Muscle of arm (tissue), 14 donors: ENCODE measurements at places on chromosomes 4 and X. TPM values are rescaled to one million over a fixed set of nuclear protein-coding genes. Genes with fewer than 3 reads are reported as not detected.

DNA sequence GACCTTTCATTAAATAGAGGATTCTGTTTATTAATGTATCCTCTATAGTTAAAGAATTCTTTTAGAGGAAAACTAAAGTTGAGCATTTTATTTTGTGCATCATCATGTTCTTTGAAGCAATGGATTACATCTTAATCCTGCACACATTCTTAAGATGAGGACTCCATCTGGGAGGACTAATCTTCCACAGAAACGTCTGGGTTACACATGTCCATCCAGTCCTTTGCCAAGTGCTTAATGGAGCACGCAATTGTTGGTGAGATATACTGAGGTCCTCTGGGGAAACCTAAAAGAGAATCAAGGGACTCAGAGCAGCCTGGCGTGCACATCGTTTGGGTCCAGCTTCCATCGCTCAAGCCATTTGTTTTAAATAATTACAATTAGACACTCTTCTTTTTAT is 115.1 kb upstream of the SFRP2 start:
- DNase-seq = no peak

GRCh38 chr4:38663090-38663800 is 754 bp upstream of the KLF3 start:
- DNase-seq = peak; percentile 66

The F8A3 gene
- 8.4 TPM for polyA plus RNA-seq

DNA sequence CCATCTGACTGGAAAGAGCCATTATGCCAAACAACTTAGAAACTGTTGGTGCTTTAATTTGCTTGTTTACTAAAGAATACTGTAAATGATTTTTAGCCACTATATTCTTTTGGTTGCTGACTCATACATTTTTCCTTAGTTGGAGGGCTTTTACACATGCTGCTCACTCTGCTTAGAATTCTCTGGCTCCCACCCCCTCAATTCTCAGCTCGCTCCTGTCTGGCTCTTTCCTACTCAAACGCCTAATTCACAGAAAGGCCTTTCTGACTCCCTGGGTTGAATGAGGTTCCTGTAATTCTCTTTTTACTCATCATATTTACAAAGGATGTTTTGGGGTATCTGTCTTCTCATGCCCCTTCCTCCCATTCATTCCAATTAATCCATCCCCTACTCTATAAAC is 26.1 kb upstream of the PARM1 start:
- no peak for DNase-seq

- no peak for DNase-seq
These were observed 88.7 kb upstream of the HPF1 start for GRCh38 chr4:169846396-169846795.

DNA sequence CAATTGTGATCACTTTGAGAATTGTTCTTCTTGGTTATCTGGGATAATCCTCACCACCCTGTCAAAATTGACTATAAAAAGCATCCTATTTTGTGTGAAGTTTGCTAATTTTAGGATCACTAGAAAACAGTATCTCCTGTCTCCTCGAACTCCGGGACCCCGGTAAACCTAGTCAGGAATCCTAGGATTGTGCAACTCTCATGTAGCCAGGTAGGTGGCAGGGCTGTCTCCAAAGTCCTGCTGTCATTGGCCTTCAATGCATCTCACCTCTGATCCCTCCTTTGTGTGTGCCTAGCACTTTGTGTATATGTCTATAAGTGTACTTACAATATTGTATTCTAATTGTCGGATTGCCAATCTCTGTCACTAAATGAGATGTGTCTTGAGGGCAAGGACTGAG is 1564.8 kb downstream of the RPA4 start:
- DNase-seq = no peak

GRCh38 chr4:119238068-119238722 is 25.7 kb downstream of the USP53 start:
- DNase-seq = no peak

- DNase-seq = no peak
These were observed 114.5 kb upstream of the FAM9C start for GRCh38 chrX:13158911-13159310.

DNA sequence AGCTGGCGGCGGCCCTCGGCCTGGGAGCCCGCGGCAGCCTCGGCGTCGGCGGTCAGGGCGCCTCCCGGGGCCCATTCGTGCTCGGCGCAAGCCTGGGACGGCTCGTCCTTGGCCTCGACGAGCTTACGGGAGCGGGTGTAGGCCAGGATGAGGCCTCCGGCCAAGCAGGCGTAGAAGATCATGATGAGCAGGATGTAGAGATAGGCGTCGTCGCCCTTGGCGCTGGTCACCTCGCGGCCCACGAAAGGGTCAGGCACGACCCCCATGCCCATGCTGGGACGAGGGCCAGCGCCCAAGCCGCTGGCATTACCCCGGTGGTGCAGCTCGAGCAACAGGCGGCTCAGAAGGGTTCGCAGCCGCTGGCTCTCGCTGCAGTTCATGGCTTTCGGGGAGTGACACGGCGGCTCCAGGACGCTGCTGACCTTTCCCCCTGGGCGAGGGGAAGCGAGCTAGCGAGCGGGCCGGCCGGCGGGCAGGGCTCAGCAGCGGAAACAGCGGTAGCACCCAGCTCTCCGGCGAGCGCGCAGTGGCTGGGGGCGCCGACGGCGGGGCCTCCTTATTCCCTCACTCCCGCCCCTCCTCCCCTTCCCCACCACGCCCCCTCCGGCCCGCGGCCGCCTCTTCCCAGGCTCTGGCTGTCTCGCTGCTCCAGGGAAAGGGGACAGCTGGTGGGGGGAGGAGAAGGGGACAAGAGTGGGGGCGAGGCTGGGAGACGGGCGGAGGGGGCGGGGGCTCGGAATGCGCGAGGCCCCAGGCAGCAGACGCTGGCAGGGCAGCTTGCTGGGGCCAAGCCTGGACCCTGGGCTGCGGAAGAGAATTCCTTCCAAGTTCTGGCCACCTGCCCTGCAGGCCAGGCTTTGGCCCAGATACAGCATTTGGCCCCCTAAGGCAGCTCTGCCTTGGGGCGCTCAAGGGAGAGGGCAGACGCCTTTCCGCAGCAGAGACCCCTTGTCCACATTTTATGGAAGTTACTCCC is at the start of gene KCNE5:
Gene KCNE5, minus strand, starts transcription at position 532 of the 976 bp plus-strand sequence. Its CDS starts 152 bp downstream, at position 380.
- no peak for DNase-seq

- no peak for DNase-seq
These were observed 593 bp downstream of the SH3RF1 start for GRCh38 chr4:169269916-169270809.

DNA sequence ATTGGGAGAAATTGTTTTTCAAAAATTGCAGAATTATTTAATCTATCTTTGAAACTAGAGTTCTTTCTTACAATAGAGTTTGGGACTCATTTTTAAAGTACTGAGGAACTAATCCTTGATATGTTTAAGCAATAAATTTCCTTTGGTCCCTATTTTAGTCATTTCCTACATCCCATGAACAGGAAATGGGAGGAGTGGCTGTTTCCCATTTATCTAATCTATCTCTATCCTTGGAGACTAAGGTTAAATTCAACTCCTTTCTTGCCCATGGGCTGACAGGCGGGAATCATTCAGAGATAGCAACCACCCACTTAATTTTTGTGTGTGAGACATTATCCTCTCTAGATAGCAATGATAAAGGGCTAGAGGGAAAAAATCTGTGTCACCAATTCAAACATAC is 131.6 kb upstream of the EMCN start:
- DNase-seq = no peak

The CRMP1 gene
- 24.7 TPM for polyA plus RNA-seq

DNA sequence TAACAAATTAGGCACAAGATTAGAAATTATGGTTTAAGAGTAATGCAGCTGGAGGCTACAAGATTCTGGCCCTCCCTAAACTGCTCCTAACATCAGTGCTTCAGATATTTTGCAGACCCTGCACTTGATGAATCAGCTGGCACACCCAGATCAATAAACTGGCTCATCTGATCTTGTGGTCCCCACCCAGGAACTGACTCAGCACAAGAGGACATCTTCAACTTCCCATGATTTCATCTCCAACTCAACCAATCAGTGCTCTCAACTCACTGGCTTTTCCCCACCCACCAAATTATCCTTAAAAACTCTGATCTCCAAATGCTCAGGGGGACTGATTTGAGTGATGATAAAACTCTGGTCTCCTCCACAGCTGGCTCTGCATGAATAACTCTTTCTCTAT is 21.7 kb upstream of the TMEM33 start:
- no peak for DNase-seq

DNA sequence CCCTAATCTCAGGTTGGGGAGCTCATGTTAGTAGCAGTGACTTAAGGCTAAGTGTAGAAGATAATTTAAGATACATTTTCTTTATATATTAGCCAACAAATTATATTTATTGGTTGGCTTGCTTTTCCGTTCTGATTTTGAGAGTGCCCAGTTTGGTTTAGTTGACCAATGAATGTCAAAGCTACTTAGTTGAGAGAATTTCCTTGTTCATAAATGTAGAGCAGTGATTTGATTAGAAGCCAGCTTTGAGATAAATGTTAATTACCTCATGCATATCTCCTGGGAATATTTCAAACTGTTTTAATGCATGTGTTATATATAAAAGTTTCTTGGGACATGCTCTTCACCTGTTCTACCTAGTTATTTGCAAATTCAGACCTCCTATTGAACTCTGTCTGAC is 44.3 kb downstream of the SPATA18 start:
- no peak for DNase-seq

The ARL9 gene
- 0.20 TPM for polyA plus RNA-seq

DNA sequence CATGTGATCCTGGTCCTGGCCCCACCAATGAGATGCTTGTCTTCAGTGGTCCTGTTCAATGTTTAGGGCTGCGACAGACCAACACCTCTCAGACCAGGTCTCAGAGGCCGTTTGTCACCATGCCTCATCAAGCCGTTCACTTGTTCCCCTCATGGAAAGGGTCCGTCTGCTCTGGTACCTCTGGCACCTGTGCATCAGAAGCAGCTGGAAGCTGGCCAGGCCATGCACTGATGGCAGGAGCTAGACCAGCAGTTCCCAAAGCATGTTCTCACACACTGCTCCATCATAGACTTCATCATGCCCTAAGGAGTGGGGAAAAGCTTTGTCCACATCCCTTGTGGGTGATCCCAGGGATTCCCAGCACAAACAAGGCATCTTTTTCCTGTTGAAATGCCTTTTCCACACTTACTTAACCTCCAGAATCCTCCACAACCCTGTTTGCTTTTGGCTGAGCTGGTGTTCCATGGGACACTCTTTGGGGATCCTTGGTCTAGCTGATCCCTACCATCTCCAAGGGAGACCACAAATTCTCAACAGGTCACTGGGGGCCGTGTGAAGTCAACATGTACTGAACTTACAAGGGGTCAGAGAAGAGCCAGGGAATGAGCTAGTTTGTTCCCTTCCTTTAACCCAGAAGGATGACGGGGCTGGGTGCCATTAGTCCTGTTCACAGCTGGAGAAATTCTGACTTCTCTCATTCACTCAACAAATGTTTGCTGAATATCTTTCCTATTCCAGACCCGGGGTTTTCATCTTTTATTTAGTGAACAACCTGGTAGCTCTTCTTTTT is 21.8 kb downstream of the SH3TC1 start:
- no peak for DNase-seq

DNA sequence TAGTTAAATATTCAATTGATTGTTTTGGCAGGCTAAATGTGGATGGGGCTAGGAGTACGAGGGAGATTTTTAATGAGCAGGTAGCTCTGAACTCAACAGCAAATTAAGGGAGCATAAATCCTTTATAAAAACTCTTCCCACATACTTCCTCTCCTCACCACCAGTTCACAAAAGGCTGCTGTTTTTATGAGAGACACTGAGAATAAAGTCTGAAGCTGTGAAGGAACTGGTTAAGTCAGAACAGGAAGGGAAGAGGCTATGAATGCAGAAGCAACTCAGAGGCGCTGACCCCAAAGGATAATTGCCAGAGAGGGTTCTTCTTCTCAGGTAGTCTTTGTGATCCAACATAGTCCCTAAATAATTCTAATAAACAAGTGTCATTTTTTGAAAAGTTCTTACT is 406.1 kb downstream of the GPM6A start:
- no peak for DNase-seq

GRCh38 chr4:8438743-8439142 is 1.8 kb downstream of the ACOX3 start:
- DNase-seq = no peak

The SH3TC1 gene
- 8.1 TPM for polyA plus RNA-seq

DNA sequence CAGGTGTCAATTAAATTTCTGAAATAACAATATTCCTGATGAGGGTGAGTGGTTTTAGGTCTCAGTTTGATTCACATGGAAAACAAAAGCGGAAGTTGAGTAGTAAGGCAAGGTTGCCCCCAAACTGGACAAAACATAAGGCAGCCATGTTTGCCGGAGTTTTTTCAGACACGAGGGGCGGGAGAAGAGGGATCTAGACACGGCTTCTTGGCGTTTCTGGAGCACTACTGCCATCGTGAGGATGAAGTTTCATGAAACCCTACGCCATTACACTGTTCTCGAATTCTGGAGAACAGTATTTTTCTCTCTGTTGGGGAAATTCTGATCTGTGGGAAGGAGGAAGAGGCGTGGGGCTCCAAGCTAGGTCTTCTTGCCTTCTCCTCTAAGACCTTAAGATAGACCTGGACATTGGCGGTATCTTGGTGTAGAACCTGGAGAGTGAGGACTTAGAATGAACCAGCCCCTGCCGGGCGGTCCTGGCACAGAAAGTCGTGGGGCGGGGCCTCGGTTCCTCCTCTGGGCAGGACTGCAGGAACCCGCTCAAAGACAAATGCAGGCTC is 160.3 kb downstream of the OR13H1 start:
- peak; percentile 94 for DNase-seq

DNA sequence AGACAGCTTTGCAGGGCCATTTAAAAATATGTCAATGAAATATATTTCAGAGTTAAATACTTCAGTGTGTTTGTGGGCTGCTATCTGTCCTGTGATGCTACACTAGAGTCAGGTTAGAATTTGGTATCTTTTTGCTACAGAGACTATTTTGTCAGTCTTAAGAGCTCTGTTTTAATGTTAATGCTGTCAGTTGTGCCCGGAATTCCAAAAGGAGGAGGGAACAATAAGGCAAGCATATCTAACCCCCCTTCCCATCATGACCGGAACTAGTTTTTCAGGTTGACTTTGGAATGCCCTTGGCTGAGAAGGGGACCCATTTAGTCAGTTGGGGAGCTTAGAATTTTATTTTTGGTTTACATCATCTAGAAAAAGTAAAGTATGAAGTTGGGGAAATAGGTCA is 34.9 kb upstream of the SLC25A4 start:
- DNase-seq = no peak

- DNase-seq = no peak
These were observed 1517.6 kb downstream of the STIM2 start for GRCh38 chr4:28378109-28378830.

The VCX3A gene
- polyA plus RNA-seq = 0.24 TPM

DNA sequence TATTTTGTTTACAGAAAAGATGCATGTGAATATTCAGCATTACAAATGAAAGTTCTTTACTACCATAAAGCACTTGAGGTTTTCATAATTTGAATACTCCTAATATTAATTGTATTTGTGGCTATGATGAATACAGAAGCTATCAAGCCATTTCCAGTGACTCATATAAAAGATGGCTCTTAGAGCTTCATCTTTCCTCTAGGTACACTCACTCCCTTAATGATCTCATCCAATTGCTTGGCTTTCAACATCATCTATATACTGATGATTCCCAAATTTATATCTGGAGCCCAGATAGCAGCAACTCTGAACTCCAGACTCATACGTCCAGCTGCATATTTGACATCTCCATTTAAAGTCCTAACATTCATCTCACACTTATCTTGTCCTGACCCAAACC is 183.4 kb upstream of the FAM241A start:
- DNase-seq = no peak

- no peak for DNase-seq
These were observed 5.2 kb downstream of the GABRA3 start for GRCh38 chrX:152445926-152446325.

The SHROOM4 gene
- not detected for polyA plus RNA-seq
